ENCODE measurements at places on chromosomes 2 and 18.

GRCh38 chr2:47661310-47661709, 121.6 kb upstream of the MSH6 start:
- no peak for DNase-seq

- DNase-seq = no peak
These were observed at the start of gene GALNT5 for GRCh38 chr2:157257312-157258252. GALNT5 (plus strand) TSS chr2:157257705; CDS start chr2:157258083, 378 bp downstream.

GRCh38 chr2:206515580-206515979, 72.2 kb downstream of the ADAM23 start:
- DNase-seq = no peak

DNA sequence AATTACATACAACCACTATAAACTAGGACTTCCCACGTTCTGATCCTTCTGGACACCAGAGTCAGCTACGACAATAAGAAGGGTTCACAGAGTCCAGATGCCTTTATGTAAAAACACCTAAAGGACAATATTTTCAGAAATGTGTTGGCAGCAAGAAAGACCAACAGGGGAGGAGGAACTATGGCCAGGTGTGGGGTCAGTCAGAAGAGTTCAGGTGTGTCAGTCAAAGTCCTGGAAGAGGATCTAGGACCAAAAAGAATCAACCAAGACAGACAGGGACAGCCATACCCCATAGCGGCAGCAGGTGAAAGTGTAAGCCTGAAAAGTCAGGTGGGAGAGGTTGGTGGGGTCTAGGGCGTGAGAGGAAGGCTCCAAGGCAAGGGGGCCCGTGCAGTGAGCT, 38.0 kb upstream of the YPEL5 start:
- no peak for DNase-seq

- DNase-seq = no peak
These were observed 7.7 kb upstream of the CDC42EP3 start for GRCh38 chr2:37679072-37679695.

DNA sequence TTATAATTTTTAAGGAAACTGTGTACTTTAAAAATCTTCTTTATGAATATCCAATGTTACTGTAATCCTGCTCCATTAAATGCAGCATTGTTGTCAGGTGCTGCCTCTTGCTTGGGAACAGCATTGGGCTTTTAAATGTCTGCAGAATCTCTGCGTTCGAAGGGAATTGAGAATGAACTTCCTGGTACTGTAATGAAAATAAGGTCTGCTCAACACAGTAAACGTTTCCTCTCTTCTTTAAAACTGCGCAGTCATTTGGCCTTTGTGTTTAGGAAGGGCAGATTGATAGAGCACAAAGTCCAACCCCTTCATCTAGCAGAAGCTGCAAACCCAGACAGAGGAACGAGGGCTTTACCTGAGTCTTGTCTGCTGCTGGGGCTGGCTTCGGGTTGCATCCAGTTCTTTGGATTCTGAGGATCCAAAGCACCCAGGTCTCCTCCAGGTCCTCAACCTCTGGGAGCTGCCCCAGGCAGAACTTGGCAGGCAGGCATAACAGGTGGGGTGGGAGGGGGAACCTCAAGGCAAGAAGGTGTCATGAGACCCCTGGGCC, 104.5 kb downstream of the UGGT1 start:
- DNase-seq = no peak

GRCh38 chr2:172710584-172711047, 25.0 kb upstream of the RAPGEF4 start:
- peak; percentile 49 for DNase-seq

- DNase-seq = no peak
These were observed 760.3 kb upstream of the SOX11 start for GRCh38 chr2:4931721-4932365.

GRCh38 chr2:179837408-179837807, 24.0 kb downstream of the ZNF385B start:
- DNase-seq = no peak

GRCh38 chr2:231684314-231685223, 23.8 kb upstream of the PTMA start:
- DNase-seq = no peak

DNA sequence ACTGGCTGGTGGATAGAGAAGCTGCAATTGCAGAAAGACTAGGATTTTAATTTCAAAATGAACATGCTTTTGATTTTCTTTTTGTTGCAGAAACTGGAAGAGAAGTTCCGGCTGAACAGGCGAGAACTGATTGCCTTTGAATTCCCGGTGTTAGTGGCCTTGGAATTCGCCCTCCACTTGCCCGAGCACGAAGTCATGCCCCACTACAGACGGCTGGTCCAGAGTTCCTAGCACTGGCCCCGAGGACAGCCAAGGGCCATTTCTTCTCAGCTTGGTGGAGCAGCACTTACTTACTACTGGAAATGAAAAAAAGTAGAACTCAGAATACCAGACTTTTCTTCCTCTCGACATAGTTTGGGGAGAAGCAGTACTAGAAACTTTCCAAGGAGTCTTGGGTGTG, 121.9 kb downstream of the CABLES1 start:
- DNase-seq = no peak

- DNase-seq = no peak
These were observed 93.3 kb downstream of the MARCHF4 start for GRCh38 chr2:216279031-216279430.

GRCh38 chr2:42547446-42548295, 20.8 kb upstream of the MTA3 start:
- no peak for DNase-seq

DNA sequence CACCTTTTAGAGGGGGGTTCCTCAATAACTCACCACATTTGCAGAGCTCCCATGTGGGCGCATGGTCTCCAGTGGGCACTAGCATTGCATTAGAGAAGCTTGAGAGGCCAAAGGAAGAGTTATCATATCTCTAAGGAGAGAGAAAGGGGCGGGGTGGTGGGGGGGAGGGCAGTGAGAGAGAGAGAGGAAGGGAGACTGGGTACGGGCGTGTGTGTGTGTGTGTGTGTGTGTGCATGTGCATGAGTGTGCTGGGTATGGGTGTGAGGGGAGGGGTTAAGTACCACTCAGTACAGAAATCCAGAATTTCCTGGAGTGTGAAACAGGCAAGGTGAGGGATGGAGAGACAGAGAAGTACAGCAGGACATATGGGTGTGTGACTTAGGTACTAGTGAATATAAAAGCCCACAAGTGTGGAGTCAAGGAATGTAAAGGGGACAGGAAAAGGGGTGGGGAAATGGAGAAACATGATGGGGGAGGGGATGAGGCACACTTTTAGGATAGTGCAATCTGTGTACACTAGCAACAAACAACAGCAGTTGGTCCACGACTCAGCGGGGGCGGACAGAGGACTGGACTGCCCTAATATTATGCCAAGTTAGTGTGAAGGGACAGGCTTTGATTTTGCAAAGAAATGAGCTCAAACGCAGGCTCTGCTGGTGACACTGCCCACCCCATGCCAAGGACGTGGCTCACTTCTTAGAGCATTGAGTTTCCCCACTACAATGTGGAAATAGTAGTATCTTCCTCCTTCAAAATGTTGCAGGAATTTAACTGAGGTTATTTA, 91.3 kb downstream of the SPRED2 start:
- DNase-seq = no peak

DNA sequence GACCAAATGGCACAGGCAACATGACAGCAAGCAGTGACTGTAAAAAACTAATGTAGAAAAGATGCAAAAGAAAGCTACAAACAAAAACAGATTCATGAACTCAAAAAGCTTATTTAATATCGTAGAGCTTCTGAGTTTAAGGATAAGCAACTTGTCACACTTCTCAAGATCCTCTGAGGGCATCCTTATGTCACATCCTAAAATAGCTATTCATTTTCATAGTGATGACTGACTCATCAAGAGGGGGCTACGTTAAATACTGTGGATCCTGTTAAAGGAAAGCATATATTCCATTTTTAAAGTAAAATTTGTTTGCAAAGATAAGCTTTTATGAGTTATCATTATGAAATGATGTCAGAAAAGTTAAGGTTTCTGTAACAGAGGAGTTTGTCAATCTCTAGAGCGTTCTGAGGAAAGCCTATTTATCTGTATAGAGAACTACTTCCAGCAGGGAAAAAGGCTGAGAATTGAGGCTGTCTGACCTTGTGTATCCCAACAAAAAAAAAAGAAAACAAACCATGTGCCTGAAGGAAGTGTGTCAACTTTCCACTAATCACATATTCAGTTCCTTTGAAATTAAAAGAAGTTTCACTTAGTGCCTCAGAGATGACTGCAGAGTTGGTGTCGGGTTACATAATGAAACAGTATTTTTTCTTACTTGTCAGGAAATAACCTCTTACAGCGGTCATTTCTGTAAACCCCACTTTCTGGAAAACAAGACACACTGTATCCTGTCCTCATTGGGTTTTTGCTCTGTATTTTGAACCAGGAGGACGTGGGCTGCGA, 115.5 kb downstream of the ESCO1 start:
- no peak for DNase-seq

DNA sequence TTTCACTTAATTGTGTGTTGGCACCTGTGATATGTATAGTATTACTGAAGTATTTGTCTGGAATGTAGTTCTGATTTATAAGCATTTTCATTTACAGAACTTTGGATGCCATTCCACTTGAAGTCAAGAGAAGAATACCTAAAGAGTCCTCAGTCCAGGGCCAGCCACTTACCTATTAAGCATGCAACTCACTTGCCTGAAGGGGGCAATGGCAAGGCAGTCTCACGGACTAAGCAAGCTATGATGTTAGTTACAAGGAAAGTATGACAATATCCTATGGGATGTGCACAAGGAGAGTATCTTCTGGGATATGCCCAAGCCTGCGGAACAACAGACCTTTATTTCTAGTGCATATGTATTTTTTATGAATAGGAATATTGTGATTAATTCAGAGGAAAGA, 369.4 kb upstream of the GCFC2 start:
- no peak for DNase-seq

- no peak for DNase-seq
These were observed 693.1 kb downstream of the DCC start for GRCh38 chr18:53033128-53033527.

- peak; percentile 44 for DNase-seq
These were observed 132.3 kb upstream of the DLX2 start for GRCh38 chr2:172234716-172235691.

- no peak for DNase-seq
These were observed 72.2 kb downstream of the LNPK start for GRCh38 chr2:175929850-175930249.

- no peak for DNase-seq
These were observed 362.9 kb downstream of the ZEB2 start for GRCh38 chr2:144156736-144157640.

GRCh38 chr2:201130524-201131186, 14.7 kb downstream of the CFLAR start:
- peak; percentile 68 for DNase-seq

DNA sequence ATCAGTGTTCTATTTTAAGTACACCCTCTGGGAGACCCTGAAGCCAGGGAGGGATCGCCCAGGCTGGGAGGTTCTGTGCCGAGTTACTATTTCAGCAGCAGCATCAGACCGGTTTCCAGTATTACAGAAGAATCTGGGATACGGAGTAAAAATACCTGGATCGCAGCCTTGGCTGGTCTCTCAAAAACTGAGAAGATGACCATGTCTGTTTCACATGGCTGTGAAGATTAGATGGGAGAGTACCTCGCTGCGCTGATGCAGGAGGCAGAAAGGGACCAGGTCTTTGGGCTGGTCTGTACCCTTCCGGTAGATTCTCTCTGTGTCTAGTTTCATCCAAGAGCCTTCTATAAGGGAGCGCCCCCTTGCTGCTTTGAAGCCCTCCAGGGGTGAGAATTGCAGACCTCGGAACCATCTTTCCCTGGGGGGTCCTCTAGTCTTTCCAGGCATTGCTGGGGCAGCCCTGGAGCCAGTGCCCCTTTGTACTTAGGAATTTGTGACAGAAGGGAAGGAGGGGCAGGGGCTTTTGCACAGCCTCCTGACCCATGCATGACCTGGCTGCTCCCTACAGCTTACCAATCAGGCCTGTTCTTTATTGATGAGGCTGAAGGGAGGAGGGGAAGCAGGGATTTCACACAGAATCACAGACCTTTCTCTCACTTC, 56.3 kb upstream of the MAPRE3 start:
- no peak for DNase-seq

GRCh38 chr2:137190411-137191195, 425.3 kb downstream of the THSD7B start:
- no peak for DNase-seq

DNA sequence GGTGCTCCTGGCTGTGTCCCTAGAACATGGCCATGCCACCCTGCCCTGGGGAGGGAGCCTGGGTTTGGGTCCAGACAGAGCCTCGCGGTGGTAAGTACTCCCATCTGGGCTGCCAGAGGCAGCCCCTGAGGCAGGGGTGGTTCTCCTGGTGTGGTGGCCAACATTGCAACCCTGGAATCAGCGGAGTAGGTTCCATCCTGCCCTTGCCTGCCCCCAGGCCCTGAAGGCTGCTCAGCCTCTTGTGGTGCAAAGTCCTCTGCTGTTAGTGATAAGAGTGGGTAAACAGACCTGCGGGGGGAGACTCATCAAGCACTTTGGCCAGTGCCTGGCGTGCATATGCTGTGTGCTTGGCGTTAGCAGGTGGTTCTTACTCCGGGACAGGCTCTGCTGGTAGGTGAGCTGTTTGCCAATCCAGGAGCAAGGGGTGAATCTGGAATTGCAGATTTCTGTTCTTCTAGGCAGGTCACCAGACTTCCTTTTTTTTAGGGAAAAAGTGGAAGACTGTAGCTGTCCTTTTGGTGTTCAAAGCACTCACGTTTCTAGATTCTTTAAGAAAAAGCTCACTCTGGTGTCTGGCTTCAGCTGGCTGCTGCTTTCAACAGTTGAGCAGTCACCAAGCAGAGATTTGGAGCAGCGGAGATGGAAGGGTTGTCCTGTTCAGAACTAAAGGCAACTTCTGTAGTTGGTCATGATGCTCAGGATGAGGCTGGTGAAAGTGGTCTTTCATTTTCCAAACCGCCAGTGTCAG, 3.2 kb downstream of the CNNM3 start:
- no peak for DNase-seq

DNA sequence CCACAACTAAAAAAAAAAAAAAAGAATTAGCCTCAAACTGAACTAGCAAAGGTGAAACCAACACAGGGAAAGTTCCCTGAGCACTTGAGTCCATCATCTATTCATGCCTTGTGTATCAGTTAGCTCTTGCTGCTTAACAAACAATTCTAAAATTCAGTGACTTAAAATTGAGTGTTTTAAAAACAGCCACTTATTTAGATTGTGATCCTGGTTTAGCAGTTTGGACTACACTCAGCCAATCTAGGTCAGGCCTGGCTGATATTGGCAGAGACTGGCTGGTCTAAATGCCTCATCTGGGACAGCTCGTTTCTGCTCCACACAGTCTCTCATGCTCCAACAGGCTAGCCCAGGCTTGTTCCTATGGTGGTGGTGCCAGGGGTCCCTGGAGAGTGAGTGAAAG, 247.9 kb downstream of the ATAD2B start:
- DNase-seq = no peak

- DNase-seq = no peak
These were observed 10.4 kb upstream of the GMPPA start for GRCh38 chr2:219488149-219488843.

DNA sequence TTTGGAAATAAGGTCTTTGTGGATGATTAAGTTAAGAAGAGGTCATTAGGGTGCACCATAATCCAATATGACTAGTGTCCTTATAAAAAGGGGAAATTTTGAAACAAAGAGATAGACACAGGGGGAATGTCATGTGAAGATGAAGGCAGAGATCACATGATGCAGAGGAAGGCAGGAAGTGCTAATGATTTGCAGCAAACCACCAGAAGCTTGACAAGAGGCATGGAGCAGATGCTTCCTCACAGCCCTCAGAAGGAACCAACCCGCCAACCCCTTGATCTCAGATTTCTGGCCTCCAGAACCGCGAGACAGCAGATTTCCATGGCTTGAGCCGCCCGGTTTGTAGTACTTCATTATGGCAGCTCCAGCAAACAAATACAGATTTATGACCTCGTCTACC, 17.4 kb upstream of the SMARCAL1 start:
- no peak for DNase-seq

All from activated T-cell treated with anti-CD3 and anti-CD28 coated beads, Interleukin-2, amount 50 U/mL, for 24 hours (primary cell).